Neuronal stem cell (in vitro differentiated cells): ENCODE measurements at places on chromosomes 2 and 18.

GRCh38 chr18:78725426-78725825, 254.2 kb upstream of the SALL3 start:
- no peak for DNase-seq

DNA sequence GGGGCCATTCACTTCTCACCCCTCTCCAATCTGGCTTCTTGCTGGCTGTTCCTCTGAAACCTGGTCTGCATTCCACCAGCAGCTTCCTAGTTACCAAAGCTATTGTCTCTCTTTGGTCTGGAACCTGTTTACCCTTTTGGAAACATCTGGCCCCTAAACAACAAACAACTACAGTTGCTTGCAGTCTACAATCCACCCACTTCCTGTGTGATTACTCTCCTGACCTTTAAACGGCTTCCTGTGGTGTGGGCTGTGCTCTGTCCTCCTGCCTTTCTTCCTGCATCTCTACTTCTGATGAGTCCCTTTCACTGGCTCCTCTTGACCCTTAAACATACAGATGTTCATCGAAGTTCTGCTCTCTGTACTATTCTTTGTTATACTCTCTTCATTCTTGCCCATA, 303.8 kb downstream of the TDRD15 start:
- no peak for DNase-seq

DNA sequence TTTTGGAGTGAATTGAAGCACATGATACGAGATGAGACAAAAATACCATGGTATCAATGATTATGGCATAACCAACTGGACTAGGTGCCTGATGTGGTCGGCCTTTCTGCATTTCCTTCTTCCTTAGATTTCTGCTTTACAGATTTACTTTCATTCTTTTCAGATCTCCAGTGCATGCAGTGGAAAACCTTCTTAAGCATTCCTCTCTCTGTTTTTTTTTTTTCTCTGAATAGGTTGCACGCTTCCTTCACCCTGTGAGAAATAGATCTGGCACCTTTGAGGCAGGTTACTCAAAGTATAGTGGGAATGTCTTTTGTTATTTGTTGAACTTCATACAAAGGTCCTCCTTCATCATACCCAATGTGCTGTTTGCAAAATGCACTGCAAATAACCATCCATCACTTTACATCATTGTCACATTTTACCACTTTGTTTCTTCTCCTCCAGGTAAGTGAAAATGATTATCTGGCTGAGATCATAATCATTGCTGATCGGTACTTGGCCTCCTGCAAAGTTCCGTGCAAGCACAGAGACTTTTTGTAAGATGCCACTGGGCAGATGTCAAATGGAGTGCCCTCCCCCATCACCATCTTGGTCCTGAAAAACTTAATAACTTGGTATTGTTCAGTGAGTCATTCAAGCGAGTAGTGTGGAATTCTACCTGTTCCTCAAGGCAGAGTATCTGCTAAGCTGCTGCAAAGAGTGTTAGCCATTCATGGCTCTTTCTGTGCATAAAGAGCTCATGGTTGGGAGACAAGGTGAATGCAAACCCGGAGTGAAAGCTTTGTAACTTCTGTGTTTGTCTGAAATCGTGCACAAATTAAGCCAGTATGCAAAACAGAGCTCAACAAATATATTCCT, 30.0 kb upstream of the KLHL14 start:
- no peak for DNase-seq

- no peak for DNase-seq
Measured at GRCh38 chr18:78130232-78131195, 849.1 kb upstream of the SALL3 start.

DNA sequence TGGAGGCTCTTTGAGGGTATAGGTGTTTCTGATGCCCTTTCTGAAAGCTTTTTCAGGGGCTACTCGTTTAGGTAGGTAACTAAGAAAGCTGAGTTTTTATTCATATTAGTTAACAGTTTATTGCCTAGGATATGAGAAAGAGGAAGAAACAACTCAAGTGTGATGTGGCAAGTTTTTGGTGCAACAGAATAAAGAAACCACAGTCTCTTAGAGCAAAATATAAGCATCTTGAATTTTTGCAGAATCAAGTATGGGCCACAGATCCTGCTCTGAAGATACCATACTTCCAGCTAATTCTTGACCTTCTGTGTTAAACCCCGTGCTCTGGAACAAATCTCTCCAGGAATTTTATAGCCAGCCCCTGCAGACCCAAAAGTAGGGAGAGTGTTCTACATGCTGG, 147.7 kb upstream of the SLC1A4 start:
- no peak for DNase-seq

GRCh38 chr2:11705063-11705462, 35.1 kb upstream of the NTSR2 start:
- DNase-seq, result no peak

DNA sequence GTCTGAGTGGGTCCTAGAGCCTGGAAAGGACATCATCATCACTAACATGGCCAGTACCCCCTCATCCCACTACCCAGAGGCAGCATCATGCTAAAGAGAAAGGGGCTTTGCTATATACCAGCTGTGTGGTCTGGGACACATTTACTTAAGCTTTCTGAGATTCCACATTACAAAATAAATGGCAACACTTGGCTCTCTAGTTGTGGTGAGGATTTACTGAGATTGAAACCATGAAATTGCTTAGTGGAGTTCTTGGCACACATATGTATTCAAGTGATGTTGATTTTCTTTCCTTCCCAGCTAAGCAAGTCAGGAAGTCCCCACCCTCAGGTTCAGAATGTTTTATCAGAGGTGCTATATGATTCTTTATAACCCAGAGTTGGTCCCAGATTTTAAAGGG, 362.0 kb downstream of the CLIP4 start:
- DNase-seq, result no peak

- no peak for DNase-seq
Measured at GRCh38 chr2:59233920-59234319, 992.8 kb upstream of the FANCL start.

GRCh38 chr2:97967216-97967592, 28.5 kb downstream of the TMEM131 start:
- DNase-seq, result no peak

DNA sequence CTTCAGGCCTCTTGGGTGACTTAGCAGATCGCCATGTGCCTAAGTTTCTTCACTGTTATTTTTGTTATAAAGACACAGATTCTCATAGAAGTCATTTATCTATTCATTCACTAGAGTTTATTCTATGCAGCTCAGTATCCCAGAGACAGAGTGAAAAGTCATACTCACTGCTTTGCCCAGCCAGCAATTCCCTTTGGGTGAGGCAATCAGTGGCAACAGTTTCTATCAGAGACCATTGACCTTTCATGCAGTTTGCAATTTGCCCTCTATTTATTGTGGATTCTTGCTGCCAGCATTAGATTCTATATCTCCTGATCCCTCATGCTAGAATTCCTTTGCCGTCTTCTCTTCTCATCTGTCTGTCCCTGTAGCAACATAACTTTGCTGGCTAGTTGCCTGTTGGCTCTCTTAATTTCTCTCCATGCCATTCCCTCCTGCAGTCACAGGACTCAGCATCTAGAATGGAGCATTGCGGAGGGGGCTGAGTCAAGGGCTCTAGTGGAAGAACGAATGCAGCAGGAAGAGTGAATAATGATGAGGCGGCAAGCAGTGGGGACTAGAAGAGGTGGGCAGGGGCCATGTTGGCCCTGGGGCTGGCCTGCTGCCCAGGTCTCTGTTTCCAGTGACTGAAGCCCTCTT, 12.2 kb downstream of the SLC9A4 start:
- DNase-seq, result no peak

DNA sequence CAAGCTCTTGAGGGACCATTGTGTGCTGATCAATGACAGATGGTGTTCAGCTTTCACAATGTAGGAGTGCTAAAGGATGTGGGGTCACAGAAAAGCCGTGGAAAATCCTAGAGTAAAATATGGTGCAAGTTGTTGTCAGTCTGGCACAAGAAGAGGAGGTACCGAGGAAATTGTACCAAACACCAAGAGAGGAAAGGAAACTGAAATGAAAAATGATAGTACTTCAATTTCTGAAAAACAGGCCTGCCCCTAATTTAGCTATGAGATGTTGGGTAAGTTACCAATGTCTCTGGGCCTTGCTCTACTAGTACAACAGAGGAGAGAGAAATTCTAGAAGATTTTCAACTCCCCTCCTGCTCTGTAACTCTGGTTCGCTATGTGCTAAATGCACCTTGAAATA, 78.8 kb upstream of the PELI1 start:
- no peak for DNase-seq

GRCh38 chr2:225637259-225637658, 237.7 kb downstream of the NYAP2 start:
- DNase-seq, result no peak

GRCh38 chr2:229875549-229875948, 46.3 kb downstream of the TRIP12 start:
- DNase-seq, result no peak

- DNase-seq, result no peak
Measured at GRCh38 chr2:9941996-9942390, 9.5 kb upstream of the GRHL1 start.

- DNase-seq, result no peak
Measured at GRCh38 chr2:100822587-100823248, 2.8 kb downstream of the NPAS2 start.

DNA sequence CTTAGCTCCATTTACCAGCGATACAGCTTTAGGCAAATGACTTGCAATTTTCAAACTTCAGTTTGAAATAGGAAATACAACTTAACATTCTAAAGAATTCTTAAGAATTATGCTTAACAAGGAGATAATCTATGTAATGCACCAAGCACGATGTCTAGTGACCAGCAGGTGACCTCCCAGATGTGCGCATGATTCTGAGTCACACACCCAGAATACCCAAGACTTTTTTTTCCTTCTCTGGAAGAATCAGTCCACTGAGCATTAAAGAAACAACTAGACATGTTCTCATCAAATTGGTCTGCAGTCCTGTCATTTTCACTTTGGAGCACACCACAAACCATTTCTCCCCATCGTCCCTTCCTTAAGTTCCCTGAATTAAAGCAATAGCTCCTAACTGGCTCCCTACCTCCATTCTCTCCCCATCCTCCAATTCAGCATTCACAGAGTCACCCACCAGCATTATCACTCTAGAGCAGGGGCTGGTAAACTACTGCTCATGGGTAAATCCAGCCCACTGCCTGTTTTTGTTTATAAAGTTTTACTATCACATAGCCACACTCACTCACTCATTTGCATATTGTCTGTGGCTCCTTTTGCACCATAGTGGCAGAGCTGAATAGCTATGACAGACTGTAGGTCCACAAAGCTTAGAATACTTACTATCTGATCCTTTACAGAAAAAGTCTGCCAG, 13.2 kb downstream of the EVA1A start:
- no peak for DNase-seq

GRCh38 chr2:86308356-86308755, 29.1 kb downstream of the REEP1 start:
- DNase-seq, result no peak

DNA sequence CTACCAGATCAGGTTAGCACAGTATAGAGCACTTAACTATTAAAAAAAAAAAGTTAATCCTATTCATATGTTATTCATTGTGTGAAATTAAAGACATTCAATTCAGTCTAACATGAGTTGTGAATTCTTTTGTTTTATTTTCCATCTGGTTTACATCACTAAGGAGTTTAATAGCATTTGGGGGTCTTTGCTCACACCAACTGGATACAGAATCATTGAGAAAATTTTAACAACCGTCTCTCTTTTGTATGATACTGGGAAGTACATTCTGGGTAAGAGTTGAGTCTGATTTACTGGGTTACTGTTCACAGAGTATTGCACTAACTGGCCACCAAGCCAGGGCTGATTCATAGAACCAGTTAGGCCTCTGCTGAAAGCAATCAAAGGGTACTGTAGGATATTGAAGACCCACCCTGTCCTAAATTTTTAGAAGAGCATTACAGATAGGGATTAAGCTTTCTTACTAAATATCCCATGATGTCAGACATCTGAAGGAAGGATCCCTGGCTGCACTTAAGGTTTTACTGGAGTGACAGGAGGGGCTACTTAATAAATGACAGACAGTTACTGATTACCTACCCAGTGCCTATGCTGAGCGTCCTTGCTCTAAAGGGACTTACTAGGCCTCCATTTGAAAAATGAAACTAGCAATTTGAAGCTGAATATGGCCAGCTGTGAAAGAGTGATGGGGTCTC, 387.9 kb downstream of the SETBP1 start:
- DNase-seq, result no peak

DNA sequence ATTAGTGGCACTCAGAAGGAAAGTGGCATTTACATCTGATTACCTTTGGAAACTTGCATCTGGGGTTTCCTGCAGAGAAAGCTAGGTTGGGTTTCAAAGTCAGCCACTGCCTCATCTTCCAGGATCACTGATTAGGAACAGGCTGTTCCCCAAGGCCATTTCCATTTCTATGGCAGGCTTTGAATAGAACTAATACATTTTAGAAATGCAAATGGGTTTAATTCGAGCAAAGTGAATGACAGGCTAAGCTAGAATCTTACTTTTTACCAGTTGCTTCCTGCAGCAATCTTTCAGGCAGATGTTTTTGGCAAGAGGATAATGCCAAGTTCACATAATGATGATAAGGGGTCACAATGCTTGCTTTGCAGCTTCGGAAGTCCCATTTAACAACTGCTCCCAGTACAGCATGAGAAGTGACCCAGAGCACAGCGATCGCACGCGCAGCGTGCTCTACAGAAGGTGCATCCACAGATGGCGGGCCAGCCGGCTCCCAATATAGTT, 336.7 kb downstream of the LPIN1 start:
- DNase-seq, result no peak

DNA sequence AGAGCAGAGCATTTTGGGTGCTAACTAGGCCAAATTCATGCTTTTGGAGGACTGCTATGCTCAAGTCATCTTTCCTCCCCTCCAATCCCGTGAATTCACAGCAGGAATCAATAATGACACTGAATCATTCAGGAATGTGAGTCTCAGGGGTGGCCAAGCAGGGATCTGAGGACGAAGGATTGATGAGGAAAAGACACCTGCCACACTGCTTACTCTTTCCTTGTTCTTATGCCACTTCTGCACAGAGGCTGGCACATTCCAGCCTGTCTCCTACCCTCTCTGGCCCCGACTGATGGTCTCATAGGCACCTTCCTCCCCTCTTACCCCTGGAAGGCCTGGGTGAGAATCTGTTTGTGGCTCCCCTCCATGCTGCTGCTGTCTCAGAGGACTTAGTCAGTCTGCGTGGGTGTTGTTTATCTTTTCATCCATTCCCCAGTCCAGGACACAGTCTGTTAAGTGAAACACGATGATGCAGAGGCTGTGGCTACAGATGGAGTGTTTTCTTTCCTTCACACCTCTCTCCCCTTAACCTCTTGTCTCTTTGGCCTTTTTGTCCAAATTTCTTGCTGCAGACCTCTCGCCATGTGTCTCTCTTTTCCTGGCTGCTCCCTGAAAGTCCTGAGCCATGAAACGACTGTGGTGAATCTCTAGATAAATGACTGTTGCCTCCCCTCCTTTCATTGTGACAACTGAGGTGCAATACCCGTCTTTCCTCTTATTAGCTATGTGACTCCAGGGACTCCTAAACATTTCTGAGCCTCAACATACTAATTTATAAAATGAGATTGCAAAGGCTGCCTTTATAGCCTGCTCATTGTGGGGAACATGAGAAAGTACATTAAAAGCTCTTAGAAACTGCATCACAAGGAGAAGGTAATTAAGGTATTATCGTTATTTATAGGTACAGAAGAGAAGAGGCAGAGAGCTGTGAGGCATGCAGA, 86.9 kb downstream of the RDH14 start:
- DNase-seq, result no peak

- DNase-seq, result no peak
Measured at GRCh38 chr18:28248653-28249052, 71.7 kb upstream of the CDH2 start.

GRCh38 chr2:225272173-225272572, 127.3 kb upstream of the NYAP2 start:
- DNase-seq, result no peak
